Fibroblast of lung (primary cell): ENCODE measurements at places on chromosomes 5 and 9. TPM values are rescaled to one million over a fixed set of nuclear protein-coding genes. Genes with fewer than 3 reads are reported as not detected.

Gene ARRDC3
- total RNA-seq: 87.1 and 105 TPM in 2 replicates

Gene PDE6A
- under 0.01 TPM in 2 replicates for total RNA-seq

Gene SPINK13
- not detected in 2 replicates for total RNA-seq

Gene TAF1L
- under 0.01 TPM in 2 replicates for total RNA-seq

Gene GFI1B
- under 0.01 TPM in 1 of 2 replicates, not detected in the other for total RNA-seq

Gene RLN2
- not detected in 2 replicates for total RNA-seq

Gene CER1
- not detected in 2 replicates for total RNA-seq

Gene CDKN2B
- total RNA-seq: 29.0 and 44.9 TPM in 2 replicates

Gene CBY3
- not detected in 2 replicates for total RNA-seq

Gene PANK3
- total RNA-seq: 38.8 and 41.5 TPM in 2 replicates

Gene SAXO1
- total RNA-seq: under 0.01 and 0.17 TPM in 2 replicates

Gene CDKN2B-AS1
- total RNA-seq: 3.9 and 7.6 TPM in 2 replicates

Gene VLDLR
- 16.4 and 26.3 TPM in 2 replicates for total RNA-seq
